ENCODE measurements at places on chromosomes 2 and 18.

DNA sequence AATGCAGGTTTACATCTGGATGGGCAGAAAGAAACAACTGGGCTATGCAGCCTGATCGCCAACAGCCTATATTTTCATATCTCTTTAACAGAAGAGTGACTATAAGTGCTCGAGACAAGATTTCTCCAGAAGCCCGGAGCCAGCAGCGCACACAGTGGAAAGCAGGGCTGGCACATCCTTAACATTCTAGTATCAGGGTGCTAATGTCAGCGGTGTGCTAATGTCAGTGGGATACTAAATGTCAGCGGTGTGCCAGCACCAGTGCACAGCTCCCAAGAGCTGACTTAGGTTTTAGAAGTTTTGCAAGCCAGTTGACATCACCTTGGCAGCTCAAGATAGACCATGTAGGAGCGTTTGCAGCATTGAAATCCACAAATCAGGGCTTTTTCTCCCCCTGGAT, 8.3 kb downstream of the BMP10 start:
- DNase-seq = no peak

DNA sequence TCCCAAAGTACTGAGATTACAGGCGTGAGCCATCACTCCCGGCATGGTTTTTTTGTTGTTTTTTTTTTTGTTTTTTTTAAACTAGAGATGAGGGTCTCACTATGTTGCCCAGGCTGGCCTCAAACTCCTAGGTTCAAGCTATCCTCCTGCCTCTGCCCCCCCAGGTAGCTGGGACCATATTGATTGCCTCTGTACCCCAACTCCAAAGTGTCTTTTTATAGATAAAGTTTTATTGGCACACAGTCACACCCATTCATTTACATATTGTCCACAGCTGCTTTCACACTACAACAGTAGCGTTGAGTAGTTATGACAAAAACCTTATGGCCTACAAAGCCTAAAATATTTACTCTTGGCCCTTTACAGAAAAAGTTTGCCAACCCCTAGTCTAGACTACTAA, 45.2 kb upstream of the SP5 start:
- DNase-seq = no peak

DNA sequence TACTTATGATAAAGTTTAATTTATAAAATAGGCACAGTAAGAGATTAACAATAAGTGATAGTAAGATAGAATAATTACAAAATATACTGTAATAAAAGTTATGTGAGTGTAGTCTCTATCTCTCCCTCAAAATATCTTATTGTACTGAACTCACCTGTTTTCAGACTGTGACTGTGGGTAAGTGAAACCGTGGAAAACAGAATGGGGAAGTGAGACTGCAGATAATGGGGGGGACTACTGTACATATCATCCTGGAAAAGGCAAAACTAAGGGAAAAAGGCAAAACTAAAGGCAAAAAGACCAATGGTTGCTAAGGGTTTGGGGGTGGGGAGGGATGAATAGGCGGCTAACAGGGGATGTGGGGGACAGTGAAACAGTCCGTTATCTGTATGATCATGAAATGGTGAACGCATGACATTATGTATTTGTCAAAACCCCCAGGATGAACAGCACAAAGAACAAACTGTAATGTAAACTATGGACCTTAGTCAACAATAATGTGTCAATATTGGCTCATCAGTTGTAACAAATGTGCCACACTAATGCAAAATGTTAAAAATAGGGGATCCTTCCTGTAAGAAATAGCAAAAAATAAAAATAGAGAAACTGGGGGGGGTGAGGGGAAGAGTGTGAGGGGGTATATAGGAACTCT, 93.8 kb downstream of the EPB41L3 start:
- no peak for DNase-seq

- DNase-seq = no peak
Observed at GRCh38 chr2:240217431-240218301, 77.2 kb upstream of the OTOS start.

DNA sequence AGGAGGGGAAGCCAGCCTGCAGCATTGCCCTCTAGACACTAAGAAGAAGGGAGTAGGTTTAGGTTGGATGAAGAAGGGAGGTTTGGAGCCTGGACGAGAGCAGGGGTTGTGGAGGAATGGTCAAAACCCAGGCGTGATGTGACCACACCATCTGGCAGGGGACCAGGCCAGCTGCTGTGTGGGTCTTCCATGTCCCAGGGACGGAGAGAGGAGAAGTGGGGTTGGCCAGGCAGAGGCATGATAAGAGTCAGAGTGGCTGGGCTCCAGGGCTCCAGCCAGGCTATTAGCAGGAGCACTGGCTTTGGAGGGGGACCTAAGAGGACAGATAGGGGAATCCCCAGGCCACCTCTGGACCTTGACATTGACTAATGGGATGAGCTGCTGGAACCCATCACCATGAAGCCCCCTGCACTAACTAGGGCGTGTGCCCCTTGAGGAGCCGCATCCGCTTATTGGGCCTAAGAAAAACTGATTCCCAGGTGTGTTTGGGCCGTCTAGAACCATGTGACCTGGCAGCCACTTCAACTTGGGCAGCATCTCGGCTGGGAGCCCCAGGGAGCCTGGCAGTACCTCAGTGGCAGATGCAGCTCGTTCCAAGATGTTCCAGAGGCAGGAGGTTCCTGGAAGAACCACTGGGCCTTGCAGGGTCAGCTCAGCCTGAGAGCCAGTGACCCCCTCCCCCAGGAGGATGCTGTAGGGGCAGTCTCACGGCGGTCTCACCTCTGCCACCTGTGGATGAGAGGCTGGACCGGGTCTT, 235.1 kb downstream of the AGAP1 start:
- DNase-seq = no peak

DNA sequence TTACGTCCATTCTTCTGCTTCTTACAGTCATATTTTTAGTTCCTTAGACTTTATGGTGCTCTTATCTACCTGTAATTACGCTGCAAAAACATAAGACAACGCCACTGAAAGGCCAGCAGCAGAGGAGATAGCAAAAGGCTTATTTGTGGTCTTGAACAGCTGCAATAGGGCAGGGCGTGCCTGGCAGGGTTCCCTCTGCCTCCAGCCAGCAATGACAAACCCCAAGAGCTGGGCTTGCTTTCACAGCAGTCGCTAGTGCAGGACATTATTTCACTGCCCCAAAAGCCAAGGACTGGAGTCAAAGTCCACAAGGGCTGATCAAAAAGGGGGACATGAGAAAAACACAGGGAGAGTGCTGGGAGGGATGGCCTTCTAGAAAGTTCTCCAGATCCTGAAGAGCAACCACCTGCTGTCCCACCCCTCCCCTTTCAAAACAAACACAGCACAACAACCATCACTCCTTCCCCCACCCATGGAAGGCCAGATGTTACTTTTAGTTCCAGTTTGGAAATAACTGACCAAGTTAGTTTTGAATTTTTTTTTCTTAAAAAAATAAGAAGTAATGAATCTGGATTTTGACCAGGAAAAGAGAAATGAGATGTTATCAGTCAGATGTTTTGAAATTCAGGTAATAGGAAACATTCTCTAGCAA, 127.8 kb downstream of the RBMS1 start:
- no peak for DNase-seq

- no peak for DNase-seq
Observed at GRCh38 chr18:21386523-21387240, 144.7 kb downstream of the GREB1L start.

GRCh38 chr2:28695245-28695647, 56.4 kb upstream of the PPP1CB start:
- DNase-seq = no peak

DNA sequence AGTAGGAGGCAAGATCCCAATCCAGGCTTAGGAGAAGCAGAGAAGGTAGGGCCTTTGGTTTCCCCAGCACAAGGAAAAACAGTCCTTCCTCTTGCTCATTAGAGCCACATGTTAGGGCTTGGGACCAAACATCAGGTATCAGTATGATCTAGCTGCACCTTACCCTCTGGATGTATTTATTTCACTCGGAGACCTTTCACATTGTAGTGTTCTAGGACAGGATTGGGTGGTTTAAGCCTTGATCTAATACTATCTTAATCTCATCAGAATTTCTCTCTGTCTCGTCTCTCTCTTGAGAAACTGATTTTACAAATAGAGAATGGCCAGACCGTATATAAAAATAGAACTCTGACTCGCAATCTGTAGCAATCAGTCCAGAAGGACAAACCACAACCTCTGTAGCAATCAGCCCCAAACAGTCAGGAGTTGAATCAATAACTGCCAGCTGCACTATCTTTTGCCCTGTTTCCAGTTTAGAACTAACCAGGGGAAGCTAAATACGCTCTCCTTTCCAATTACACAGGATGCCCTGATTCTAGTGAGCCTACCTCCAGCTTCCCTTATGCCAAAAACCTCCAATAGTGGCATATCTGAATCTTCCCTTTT, 207.1 kb downstream of the TDRD15 start:
- DNase-seq = no peak

GRCh38 chr18:38413193-38413592, 847.6 kb upstream of the CELF4 start:
- DNase-seq = no peak

DNA sequence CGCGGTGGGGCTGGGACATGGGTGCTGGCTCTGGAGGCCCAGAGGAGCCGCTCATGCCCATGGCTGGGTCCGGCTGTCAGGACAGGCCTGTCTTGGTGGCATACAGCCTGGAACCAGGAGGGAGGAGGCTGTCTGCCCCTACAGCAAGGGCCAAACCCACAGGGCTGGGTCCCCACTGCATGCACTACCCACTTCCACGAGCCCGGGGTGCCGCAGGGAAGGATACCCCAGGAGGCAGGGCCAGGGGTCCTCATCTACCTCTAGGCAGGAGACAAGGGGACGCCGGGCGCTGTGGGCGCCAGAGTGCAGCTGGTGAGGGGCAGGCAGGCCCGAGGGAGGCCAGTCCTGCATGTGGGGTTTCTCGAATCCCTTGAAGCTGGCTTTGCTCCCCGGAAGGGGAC, 95.1 kb upstream of the GPC1 start:
- no peak for DNase-seq

GRCh38 chr18:70994116-70994515, 705.3 kb downstream of the SOCS6 start:
- DNase-seq = no peak

DNA sequence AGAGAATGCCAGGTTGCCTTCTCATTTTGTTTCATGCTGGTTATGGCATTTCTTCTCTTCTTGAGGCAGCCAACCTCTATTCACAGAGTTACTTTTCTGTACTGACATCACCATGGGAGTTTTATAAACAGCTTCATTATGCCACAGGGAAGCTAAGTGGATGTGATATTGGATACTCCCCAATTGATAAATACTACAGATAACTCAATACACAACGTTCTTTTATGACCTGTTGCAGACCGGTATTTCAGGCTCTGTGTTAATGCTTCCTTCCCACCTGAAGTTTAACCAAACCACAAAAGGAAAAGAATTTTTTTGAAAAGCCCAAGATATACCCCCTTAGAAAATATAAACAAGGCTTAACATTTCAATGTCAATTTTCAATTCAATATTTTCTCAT, 258.3 kb upstream of the SOX11 start:
- no peak for DNase-seq

DNA sequence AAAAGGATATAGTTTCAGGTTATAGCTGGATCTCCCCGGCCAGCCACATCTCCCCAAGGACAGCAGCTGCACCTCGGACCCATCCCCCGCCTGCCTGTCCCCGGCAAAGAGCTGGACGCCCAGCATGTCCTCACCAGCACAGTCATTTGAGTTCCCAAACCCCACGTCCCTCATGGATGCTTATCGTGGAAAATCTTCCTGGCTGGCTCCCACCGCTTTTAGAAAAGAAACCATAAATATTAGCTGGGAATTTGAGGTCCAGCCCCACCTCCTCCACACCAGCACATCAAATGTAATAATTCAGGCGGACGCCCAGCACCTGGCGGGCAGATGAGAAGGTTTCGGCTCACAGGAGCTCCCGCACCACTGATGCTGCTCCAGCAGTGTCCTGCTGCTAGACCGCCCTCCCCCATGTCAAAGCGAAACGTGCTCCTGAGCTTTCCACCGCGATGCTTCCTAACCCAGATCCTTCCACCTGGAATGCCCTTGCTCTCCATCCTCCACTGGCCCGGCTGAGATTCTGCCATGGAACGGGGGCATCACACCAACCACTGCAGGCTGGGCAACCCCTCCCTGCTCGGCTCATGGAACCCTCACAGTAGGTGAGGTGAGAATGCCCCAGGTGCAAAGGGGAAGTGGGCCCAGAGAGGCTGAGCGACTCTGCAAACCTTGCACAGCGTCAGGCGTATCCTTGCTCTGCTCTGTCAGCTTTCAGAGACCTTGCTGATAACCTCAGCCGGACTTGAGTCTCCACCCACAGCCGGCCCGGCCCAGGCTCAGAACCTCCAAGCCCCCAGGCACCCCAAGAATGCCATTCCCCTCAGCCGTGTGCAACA, 71.5 kb upstream of the GPC1 start:
- DNase-seq = no peak

GRCh38 chr18:37582261-37582660, 16.7 kb upstream of the CELF4 start:
- no peak for DNase-seq

- DNase-seq = no peak
Observed at GRCh38 chr2:168436840-168437239, 19.2 kb upstream of the CERS6 start.

- no peak for DNase-seq
Observed at GRCh38 chr2:9814129-9814868, 29.0 kb upstream of the TAF1B start.

- no peak for DNase-seq
Observed at GRCh38 chr2:222272446-222273015, 26.3 kb downstream of the PAX3 start.

GRCh38 chr2:172172513-172173173, 69.9 kb upstream of the DLX2 start:
- peak; percentile 43 for DNase-seq

- DNase-seq = peak; percentile 62
Observed at GRCh38 chr2:222776792-222777191, 84.0 kb upstream of the ACSL3 start.

- DNase-seq = peak; percentile 48
Observed at GRCh38 chr2:187552828-187553681, 1.2 kb downstream of the TFPI start.

GRCh38 chr2:74424139-74424992, 2.8 kb downstream of the WDR54 start:
- no peak for DNase-seq

- peak; percentile 36 for DNase-seq
Observed at GRCh38 chr18:22223254-22223964, 54.0 kb downstream of the GATA6 start.

DNA sequence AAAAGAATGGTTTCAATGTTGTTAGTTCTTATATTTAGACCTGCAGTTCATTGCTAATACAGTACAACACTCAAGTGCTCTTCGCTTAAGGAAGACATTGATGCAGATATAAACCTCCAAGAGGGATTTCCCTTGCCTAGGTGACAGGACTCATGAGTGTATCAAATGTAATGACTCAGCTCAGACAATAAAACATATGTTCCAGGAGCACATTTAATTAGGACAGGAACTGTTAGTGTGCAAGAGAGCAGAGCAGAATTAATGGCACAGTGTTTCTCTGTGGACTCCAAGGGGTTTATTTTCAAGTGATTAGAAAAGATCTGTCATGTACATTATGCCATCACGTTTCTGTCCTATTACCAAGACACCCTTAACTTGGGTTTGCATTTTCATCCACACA, 375.0 kb downstream of the LRRTM4 start:
- no peak for DNase-seq

- DNase-seq = no peak
Observed at GRCh38 chr18:35770376-35771014, 189.0 kb downstream of the GALNT1 start.

All from HepG2 (cell line).